ENCODE measurements at places on chromosomes 11 and 22. TPM values are rescaled to one million over a fixed set of nuclear protein-coding genes. Genes with fewer than 3 reads are reported as not detected.

- no peak for DNase-seq
Observed at GRCh38 chr11:44916331-44916730, 34.4 kb downstream of the TP53I11 start.

GRCh38 chr11:61980783-61981541, 13.5 kb upstream of the FTH1 start:
- DNase-seq: peak; percentile 50

DNA sequence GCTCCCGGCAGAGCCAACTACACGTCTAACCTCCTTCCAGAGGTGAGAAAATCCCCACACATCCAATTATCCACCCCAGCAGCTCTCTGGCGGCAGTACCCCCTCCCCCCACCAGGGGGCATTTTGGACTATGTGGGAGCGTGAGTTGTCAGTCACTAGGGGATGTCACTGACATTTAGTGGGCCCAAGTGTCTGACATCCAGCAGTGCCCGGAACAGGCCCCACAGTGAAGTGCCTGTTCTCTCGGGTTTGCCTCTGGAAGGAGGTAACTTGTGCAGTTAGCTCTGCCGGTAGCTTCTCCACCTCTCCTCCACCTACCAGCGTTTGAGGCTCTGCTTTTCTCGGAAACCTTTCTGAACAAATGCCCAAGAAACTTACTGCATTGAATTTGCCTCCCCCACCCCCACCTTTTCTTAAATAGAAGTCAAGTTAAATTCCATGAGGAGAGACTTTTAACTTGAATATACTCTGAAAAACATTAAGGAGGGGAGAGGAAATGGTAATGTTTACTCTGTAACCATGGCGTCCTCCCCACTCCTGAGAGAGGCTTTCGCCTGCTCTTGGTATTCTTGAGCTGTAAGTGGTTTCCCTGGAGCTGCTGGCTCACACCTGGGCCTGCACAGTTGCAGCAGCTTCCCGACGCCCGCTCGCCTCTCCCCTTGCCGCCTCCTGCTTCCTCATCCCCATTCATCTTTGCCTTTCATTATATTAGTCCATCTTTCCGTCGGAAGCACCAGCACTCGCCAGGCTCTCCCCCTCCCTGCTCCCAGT, 112.8 kb downstream of the WNT7B start:
- peak; percentile 96 for DNase-seq

GRCh38 chr11:71251761-71252268, 562 bp downstream of the SHANK2 start:
- no peak for DNase-seq

DNA sequence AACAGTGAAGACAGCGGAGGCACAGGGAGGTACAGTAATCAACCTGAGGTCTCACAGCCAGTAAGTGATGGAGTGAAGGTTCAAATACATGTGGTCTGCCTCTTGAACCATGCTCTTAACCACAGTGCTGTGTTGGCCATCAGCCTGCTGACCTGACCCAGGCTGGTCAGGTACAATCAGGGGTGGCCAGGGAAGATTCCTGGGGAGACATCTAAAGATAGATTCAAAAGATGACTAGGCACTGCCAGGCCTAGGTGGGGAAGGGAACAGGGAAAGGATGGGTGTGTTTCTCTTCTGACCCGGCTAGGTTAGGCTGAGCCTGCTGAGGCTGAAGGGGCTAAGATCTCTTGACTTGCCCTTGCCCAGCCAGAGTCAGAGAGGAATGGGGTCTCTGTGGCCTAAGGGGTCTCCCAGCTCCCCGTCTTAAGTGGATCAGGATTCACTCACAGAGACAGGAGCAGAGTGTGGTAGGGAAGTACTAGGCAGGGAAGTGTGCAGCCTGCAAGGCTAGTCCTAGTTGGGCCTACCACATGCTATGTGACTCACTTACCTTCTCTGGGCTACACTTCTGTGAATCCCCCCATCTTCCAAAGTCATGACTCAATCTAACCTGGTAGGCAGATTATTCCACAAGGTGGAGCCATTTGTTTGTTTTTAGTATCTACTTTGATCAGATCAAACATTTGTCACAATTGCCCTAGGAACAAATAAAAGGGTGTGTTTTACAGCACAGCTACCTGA, 10.4 kb upstream of the SREBF2 start:
- no peak for DNase-seq

GRCh38 chr11:63022441-63022840, 6.8 kb upstream of the SLC22A8 start:
- DNase-seq: no peak

Gene OR6A2
- not detected for total RNA-seq

Gene MMP11
- 2.8 TPM for total RNA-seq

Gene BATF2
- total RNA-seq: 0.42 TPM
